ENCODE measurements at places on chromosomes 3 and 15. TPM values are rescaled to one million over a fixed set of nuclear protein-coding genes. Genes with fewer than 3 reads are reported as not detected.
A peak's percentile ranks its signal among the peaks of the same experiment; 100 is the strongest.

FAIM gene
- 12.4 TPM for polyA plus RNA-seq

B3GALNT1 gene
- polyA plus RNA-seq: 11.6 TPM

GRCh38 chr15:71191296-71191695 is 76.0 kb downstream of the THSD4 start:
- H3K4me3 ChIP-seq: no peak overlapping the region
- DNase-seq: no peak
- no peaks in the 10 kb centered on the region for H3K27me3 ChIP-seq
- no peaks in the 10 kb centered on the region for H3K4me1 ChIP-seq
- no peak overlapping the region for H3K27ac ChIP-seq

GRCh38 chr15:52563501-52564060 is 5.2 kb downstream of the ARPP19 start:
- H3K27ac ChIP-seq: no peak overlapping the region
- H3K4me1 ChIP-seq: peaks cover 13% of the 10 kb centered on the region
- H3K4me3 ChIP-seq: no peak overlapping the region
- no peak for DNase-seq
- no peaks in the 10 kb centered on the region for H3K27me3 ChIP-seq

HIGD2B gene
- polyA plus RNA-seq: not detected

- H3K36me3 ChIP-seq: no peaks in the 10 kb centered on the region
- peak overlapping the region; percentile 56 for H3K4me3 ChIP-seq
- no peak overlapping the region for H3K27ac ChIP-seq
- H3K27me3 ChIP-seq: no peaks in the 10 kb centered on the region
Measured at GRCh38 chr15:74958908-74959585, 2.5 kb upstream of the RPP25 start.

GUCA1C gene
- 1.8 TPM for polyA plus RNA-seq

HYAL2 gene
- 10.9 TPM for polyA plus RNA-seq
